WTC11 (cell line): ENCODE measurements at places on chromosomes 5 and 9. TPM values are rescaled to one million over a fixed set of nuclear protein-coding genes. Genes with fewer than 3 reads are reported as not detected.

DNA sequence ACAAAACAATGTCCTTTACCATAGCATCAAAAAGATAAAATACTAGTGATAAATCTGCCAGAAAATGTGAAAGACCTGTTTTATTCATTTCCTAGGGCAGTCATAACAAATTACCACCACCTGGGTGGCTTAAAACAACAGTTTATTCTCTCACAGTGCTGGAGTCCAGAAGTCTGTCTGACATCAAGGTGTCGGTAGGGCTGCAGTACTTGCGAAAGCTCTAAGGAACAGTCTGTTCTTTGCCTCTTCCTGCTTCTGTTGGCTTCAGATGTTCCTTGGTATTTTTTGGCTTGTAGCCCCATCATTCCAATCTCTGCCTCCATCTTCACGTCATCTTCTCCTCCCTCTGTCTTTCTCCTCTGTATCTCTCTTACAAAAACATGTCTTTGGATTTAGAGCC lies 51.0 kb downstream of the PTPDC1 start:
- no peak overlapping the region for H3K4me3 ChIP-seq
- no peak for DNase-seq
- H3K4me1 ChIP-seq: peaks cover 8% of the 10 kb centered on the region

DNA sequence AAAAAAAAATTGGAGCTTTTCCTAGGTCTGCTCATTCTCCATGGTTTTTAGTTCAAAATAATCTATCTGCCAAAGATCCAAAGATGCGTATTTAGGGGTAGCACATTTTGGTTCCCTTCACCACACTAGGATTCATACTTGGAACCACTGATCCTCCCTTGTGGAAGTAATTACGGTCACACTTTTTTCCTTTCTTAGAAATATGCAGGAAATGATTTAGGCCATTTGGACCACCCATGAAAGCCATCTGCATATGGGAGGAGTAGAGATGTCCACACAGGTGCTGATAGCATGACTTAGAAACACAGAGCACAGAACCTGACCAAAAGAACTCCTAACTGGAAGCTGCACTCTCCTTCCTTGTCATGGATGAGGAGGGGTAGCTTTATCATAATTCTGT lies 105.9 kb upstream of the RAI14 start:
- DNase-seq: no peak
- H3K4me3 ChIP-seq: no peak overlapping the region
- 0 out of 2 replicates have a peak overlapping the region, but pooled peaks have one; percentile 45 for H3K27ac ChIP-seq
- peaks cover 53% of the 10 kb centered on the region for H3K4me1 ChIP-seq
- H3K27me3 ChIP-seq: peaks cover 3% of the 10 kb centered on the region; the same call in 1 of the 2 replicates

- H3K4me3 ChIP-seq: no peak overlapping the region
- no peaks in the 10 kb centered on the region for H3K36me3 ChIP-seq
- H3K27me3 ChIP-seq: no peaks in the 10 kb centered on the region
- DNase-seq: peak; percentile 39
- no peak overlapping the region for H3K27ac ChIP-seq
These were observed 5.9 kb downstream of the DMRTA1 start for GRCh38 chr9:22452415-22453010.

GRCh38 chr9:6219981-6220380 lies 4.4 kb downstream of the IL33 start:
- no peaks in the 10 kb centered on the region for H3K27me3 ChIP-seq
- no peak for DNase-seq
- H3K36me3 ChIP-seq: no peaks in the 10 kb centered on the region
- no peak overlapping the region for H3K4me3 ChIP-seq

- H3K4me3 ChIP-seq: no peak overlapping the region
- no peak overlapping the region for H3K27ac ChIP-seq
- no peak for DNase-seq
- peaks cover 6% of the 10 kb centered on the region for H3K36me3 ChIP-seq
These were observed 45.5 kb upstream of the SLC2A8 start for GRCh38 chr9:127351182-127352166.

- H3K27me3 ChIP-seq: no peaks in the 10 kb centered on the region
- peak within 1 kb of the TSS; percentile 92 for H3K4me3 ChIP-seq
- H3K36me3 ChIP-seq: peaks cover 10% of the 10 kb centered on the region; the same call in 1 of the 2 replicates
- H3K27ac ChIP-seq: peak within 1 kb of the TSS; percentile 36; the same call in 1 of the 2 replicates
These were observed at the start of gene PCDHA4 for GRCh38 chr5:140806834-140807775. Gene PCDHA4, plus strand, starts transcription at chr5:140807068.

DNA sequence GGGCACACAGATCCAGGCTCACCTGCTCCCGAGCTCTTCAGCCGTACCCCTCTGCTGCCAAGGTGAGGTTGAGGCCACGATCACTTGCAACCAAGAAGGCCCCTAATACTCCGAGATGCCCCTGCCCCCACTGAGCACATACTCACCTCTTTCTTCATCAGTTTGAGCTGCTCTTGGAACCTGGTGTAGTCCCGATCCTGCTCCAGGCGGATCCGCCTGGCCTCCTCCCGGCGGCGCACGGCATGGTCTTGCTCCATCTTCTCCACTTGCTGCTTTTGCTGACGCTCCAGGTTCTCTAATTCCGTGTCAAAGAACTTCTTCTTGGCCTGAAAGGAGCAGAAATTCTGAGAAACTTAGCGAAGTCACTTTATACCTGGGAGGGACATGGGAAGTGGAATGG lies 75.7 kb upstream of the FBXW11 start:
- DNase-seq: no peak
- peaks cover 9% of the 10 kb centered on the region for H3K4me1 ChIP-seq
- H3K27ac ChIP-seq: no peak overlapping the region
- peaks cover 12% of the 10 kb centered on the region; the same call in 1 of the 2 replicates for H3K36me3 ChIP-seq

- H3K4me1 ChIP-seq: no peaks in the 10 kb centered on the region
- H3K27ac ChIP-seq: no peak overlapping the region
- H3K4me3 ChIP-seq: no peak overlapping the region
- no peak for DNase-seq
- H3K27me3 ChIP-seq: no peaks in the 10 kb centered on the region
These were observed 256.9 kb upstream of the COX7C start for GRCh38 chr5:86360801-86361200.

GRCh38 chr9:68669218-68669617 lies 35.8 kb upstream of the PIP5K1B start:
- DNase-seq: no peak
- no peaks in the 10 kb centered on the region for H3K36me3 ChIP-seq
- no peak overlapping the region for H3K4me3 ChIP-seq
- H3K27me3 ChIP-seq: no peaks in the 10 kb centered on the region; the same call in 1 of the 2 replicates

- H3K27ac ChIP-seq: no peak overlapping the region
- H3K36me3 ChIP-seq: no peaks in the 10 kb centered on the region
- no peak for DNase-seq
- H3K27me3 ChIP-seq: no peaks in the 10 kb centered on the region
- no peak overlapping the region for H3K4me3 ChIP-seq
- peaks cover 11% of the 10 kb centered on the region for H3K4me1 ChIP-seq
These were observed 150.8 kb downstream of the GRIA1 start for GRCh38 chr5:153641183-153641688.

GRCh38 chr9:121038362-121038761 lies 11.7 kb downstream of the C5 start:
- DNase-seq: no peak
- H3K27ac ChIP-seq: no peak overlapping the region
- H3K4me3 ChIP-seq: no peak overlapping the region
- H3K4me1 ChIP-seq: no peaks in the 10 kb centered on the region
- no peaks in the 10 kb centered on the region for H3K36me3 ChIP-seq
- peaks cover 3% of the 10 kb centered on the region; the same call in 1 of the 2 replicates for H3K27me3 ChIP-seq

DNA sequence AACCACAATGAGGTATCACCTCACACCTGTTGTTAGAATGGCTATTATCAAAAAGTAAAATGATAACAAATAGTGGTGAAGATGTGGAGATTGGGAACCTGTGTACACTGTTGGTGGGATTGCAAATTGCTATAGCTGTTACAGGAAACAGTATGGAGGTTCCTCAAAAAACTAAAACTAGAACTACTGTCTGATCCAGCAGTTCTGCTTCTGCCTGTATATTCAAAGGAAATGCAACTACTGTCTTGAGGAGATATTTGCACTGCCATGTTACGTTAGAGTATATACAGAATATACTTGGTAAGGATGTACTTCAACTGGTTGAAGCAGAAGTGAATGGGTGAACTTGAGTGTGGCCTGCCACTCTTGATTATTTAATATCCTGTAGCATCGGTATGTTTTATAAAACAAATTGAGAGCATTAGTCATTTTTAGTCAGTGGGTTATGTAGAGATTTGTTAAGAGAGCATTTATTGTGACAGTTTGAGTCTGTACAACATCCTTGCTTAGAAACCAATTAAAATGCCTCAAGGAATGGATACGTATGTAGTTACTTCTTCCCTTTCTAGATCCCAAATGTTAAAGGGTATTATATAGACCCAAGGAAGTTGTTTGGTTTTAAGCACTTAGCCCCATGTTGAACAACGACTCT lies 37.5 kb downstream of the ZCCHC7 start:
- H3K4me1 ChIP-seq: peaks cover 15% of the 10 kb centered on the region
- no peak for DNase-seq
- peak overlapping the region; percentile 25 for H3K27ac ChIP-seq
- no peak overlapping the region for H3K4me3 ChIP-seq
- H3K36me3 ChIP-seq: peaks cover 20% of the 10 kb centered on the region
- H3K27me3 ChIP-seq: no peaks in the 10 kb centered on the region

DNA sequence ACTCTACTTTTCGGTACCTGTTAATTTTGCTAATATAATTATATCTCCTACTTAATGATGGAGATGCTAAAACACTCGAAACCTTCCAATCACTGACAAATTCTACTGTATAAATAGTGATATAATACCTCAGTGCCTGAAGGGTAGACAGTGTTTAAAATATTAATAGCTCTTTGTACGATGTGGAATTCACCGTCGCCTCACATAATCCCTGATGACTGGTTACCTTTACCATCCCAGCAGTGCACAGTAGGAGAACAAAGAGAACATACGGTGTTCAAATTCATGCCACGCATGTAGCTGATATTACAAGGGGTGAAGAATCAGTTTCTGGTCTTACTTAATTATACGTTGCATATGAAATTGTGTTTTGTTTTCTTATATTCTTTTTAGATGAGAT lies 506.7 kb downstream of the CTNND2 start:
- no peaks in the 10 kb centered on the region for H3K36me3 ChIP-seq
- DNase-seq: no peak
- H3K4me3 ChIP-seq: no peak overlapping the region
- H3K27ac ChIP-seq: no peak overlapping the region
- H3K27me3 ChIP-seq: no peaks in the 10 kb centered on the region

DNA sequence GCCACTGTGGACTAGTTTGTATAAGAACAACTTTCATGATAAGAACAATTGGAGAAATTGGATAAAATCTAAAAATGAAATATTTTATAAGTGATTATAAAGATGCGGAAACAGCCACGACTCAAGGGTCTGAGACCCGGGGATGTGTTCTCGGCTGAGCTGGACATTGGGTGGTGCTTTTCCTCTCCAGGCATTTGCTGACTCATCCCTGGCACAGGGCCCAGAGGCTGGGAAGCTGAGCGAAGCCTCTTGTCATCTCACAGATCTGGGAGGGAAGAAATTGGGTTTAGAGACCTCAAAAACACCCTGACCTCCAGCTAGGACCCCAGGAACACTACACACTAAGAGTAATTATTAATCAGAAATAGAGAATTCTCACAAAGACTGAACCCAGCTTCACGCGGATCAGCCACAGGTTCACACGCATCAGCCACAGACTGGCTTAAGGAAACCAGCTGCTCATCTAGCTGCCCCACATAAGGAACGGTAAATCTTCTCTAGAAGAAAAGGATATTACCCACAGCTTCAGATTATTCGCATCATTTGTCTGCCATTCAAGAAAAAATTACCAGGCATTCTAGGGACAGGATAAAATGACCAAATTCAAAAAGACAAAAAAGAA lies 2.8 kb upstream of the OR2V1 start:
- H3K4me3 ChIP-seq: no peak overlapping the region
- DNase-seq: no peak
- peaks cover 7% of the 10 kb centered on the region; the same call in 1 of the 2 replicates for H3K27me3 ChIP-seq
- no peak overlapping the region for H3K27ac ChIP-seq
- H3K36me3 ChIP-seq: no peaks in the 10 kb centered on the region

- H3K4me1 ChIP-seq: no peaks in the 10 kb centered on the region
- H3K36me3 ChIP-seq: no peaks in the 10 kb centered on the region
- no peak for DNase-seq
- H3K4me3 ChIP-seq: no peak overlapping the region
- H3K27ac ChIP-seq: no peak overlapping the region
These were observed 812.9 kb upstream of the ZNF608 start for GRCh38 chr5:125559296-125559695.

- peaks cover 34% of the 10 kb centered on the region for H3K36me3 ChIP-seq
- DNase-seq: no peak
- H3K4me3 ChIP-seq: no peak overlapping the region
- peak overlapping the region; percentile 54; the same call in 1 of the 2 replicates for H3K27ac ChIP-seq
- H3K4me1 ChIP-seq: no peaks in the 10 kb centered on the region
These were observed 76.4 kb upstream of the RARS1 start for GRCh38 chr5:168409591-168410458.

- peaks cover 4% of the 10 kb centered on the region; the same call in 1 of the 2 replicates for H3K4me1 ChIP-seq
- H3K36me3 ChIP-seq: no peaks in the 10 kb centered on the region
These were observed 669.9 kb downstream of the MTRR start for GRCh38 chr5:8538821-8539220.

GRCh38 chr5:128009403-128009802 lies 74.2 kb upstream of the SLC12A2 start:
- H3K27me3 ChIP-seq: no peaks in the 10 kb centered on the region; the same call in 1 of the 2 replicates
- peaks cover 18% of the 10 kb centered on the region for H3K4me1 ChIP-seq
- DNase-seq: no peak
- no peak overlapping the region for H3K27ac ChIP-seq
- no peak overlapping the region for H3K4me3 ChIP-seq

GRCh38 chr5:22070186-22070728 lies 782.9 kb downstream of the CDH12 start:
- H3K27me3 ChIP-seq: no peaks in the 10 kb centered on the region; the same call in 1 of the 2 replicates
- H3K4me1 ChIP-seq: no peaks in the 10 kb centered on the region
- no peaks in the 10 kb centered on the region for H3K36me3 ChIP-seq
- H3K27ac ChIP-seq: no peak overlapping the region
- DNase-seq: no peak

DNA sequence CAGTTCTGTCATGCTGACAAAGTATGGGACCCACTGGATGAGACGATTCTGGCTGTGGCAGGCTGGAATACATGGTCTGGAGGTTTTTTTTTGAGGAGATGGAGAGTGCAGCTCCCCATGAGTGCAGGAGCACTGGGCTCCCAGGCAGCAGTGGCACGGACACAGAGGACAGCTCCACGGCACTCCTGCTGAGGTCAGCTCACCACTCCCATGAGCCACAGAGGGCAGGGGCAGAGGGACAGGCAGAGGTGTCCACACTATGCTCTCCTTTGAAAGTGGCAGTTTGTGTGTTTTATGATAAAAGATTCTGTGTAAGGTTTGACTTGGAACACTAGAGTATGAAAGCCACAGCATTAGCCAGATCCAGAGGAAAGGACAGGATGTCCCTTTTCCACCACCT lies 114.4 kb downstream of the UBE2R2 start:
- H3K36me3 ChIP-seq: peaks cover 80% of the 10 kb centered on the region
- H3K4me3 ChIP-seq: no peak overlapping the region
- no peak overlapping the region; the same call in 1 of the 2 replicates for H3K27ac ChIP-seq
- no peaks in the 10 kb centered on the region for H3K27me3 ChIP-seq

- H3K36me3 ChIP-seq: no peaks in the 10 kb centered on the region; the same call in 1 of the 2 replicates
- peak; percentile 90 for DNase-seq
- peaks cover 4% of the 10 kb centered on the region; the same call in 1 of the 2 replicates for H3K27me3 ChIP-seq
- peak within 1 kb of the TSS; percentile 99 for H3K4me3 ChIP-seq
- peaks cover 43% of the 10 kb centered on the region for H3K4me1 ChIP-seq
These were observed at the start of gene KCNN2 for GRCh38 chr5:114361724-114362196. Gene KCNN2, plus strand, starts transcription at chr5:114362070. Its CDS starts 70 bp downstream, at chr5:114362140.

GRCh38 chr5:167814828-167815227 lies 476.6 kb upstream of the WWC1 start:
- peaks cover 28% of the 10 kb centered on the region for H3K4me1 ChIP-seq
- H3K36me3 ChIP-seq: no peaks in the 10 kb centered on the region
- DNase-seq: peak; percentile 23
- H3K4me3 ChIP-seq: no peak overlapping the region
- H3K27ac ChIP-seq: peak overlapping the region; percentile 43; the same call in 1 of the 2 replicates
- no peaks in the 10 kb centered on the region for H3K27me3 ChIP-seq

The SOX30 gene
- total RNA-seq: 0.41 to 0.55 TPM (median 0.46 TPM) in 3 replicates

The PFDN1 gene
- total RNA-seq: 44.1 to 46.4 TPM (median 46.2 TPM) in 3 replicates

The CDHR2 gene
- 0.44 to 1.1 TPM (median 0.63 TPM) in 3 replicates for total RNA-seq
